Frontal cortex (tissue), 4 donors: ENCODE measurements at places on chromosomes 13 and 19.

- no peak for DNase-seq
Observed at GRCh38 chr13:84393981-84394625, 511.8 kb upstream of the SLITRK1 start.

DNA sequence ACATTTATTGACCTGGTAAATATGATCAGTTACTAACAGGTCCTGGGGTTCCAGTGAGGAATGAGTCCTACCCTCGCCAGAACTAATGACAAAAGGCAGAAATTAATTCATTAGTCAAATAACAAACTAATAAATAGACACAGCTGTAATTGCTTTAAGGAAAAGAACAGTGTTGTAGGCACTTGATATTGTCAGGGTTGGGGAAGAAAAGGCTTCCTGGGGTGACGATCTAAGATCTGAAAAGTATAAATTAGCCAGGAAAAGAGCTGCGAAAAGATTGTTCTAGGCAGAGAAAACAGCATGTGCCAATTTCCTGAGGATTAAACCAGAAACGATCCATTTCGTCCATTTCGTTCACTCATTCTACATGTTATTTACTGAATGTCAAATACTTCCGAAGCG, 670 bp upstream of the CHAF1A start:
- DNase-seq: no peak

- DNase-seq: no peak
Observed at GRCh38 chr19:5271145-5271544, 69.5 kb downstream of the PTPRS start.

- DNase-seq: no peak
Observed at GRCh38 chr19:18423258-18424020, 4.2 kb downstream of the SSBP4 start.

DNA sequence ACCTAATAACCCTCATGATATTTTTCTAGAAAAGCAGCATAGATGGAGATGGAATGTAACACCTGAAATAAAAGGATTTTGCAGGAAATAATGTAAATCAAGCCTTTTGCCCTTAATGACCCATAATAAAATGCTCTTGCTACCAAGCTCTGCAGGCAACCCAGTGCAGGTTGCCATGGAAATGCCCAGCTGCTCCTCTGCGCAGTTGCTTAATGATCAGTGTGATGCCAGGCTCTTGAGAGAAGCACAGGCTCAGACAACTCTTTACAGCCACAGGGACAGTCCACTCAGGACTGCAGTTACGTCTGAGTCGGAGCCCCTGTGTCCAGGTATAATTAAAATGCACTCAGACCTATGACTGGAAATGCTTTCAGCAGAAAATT, 165.5 kb downstream of the LACC1 start:
- DNase-seq: no peak

- peak; percentile 31 for DNase-seq
Observed at GRCh38 chr13:44576351-44577235, 463 bp upstream of the TSC22D1 start.

DNA sequence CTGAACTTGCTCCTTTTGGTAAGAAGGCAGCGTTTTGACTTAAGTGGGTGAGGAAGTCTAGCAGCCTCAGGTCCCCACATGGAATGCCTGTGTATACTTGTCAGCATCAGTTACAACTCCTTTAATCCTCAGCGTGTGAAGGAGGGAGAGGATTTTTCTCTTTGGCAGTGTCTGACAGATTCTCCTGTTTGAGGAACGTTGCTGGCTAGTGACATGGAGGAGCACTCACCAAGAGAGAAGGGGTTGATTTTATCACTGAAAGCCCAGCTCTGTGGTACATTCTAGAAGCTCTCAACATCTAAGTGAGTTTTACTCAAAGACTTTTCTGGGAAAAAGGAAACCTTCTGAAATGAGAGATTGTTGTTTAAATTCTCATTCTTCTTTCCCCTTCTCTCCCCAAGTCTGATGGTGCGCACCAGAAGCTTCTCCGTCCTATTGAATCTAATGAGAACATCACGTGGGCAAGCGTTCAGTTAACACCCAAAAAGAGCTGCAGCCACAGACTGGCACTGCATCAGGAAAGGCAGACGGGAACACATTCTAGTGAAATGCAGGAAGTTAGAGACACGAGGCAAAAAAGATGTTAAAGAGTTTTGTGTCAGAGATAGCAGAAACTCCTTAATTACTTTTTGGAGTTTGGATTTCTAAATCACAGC, 58.2 kb downstream of the GJA3 start:
- no peak for DNase-seq

GRCh38 chr13:76038920-76039716, 403.0 kb downstream of the LMO7 start:
- no peak for DNase-seq

DNA sequence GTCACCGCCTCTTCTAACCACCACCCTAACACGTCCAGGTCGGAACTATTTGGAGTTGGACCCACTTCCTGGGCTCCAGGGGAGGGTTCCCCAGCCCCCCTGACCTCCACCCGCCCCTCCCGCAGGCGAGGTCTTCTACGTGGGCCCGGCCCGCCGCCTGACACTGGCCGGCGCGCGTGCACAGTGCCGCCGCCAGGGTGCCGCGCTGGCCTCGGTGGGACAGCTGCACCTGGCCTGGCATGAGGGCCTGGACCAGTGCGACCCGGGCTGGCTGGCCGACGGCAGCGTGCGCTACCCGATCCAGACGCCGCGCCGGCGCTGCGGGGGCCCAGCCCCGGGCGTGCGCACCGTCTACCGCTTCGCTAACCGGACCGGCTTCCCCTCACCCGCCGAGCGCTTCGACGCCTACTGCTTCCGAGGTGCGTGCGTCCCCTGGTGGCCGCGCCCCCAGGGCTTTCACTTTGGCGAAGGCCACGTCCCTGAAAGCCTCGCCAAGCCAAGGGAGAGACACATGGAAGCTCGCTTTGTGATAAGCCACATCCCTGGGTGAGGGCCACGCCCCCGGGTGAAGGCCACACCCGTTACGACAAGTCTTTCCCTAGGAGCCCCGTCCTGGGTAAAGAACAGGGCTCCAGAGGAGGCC, 13.2 kb downstream of the NCAN start:
- DNase-seq: no peak

GRCh38 chr19:1220477-1220930, 14.9 kb downstream of the STK11 start:
- DNase-seq: no peak

GRCh38 chr19:3359015-3359918, 7.1 kb upstream of the NFIC start:
- peak; percentile 97 for DNase-seq

DNA sequence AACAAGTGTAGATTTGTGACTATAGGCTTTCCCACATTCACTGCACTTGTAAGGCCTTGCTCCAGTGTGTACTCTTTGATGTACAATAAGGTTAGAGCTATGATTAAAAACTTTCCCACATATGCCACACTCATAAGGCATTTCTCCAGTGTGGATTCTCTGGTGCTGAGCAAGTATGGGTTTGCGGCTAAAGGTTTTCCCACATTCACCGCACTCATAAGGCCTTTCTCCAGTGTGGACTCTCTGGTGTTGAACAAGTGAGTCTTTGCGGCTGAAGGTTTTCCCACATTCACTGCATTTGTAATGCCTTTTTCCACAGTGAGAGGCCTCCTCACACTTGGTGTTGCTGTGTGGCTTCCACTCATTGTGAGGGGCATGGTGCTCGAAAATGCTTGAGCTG, 3.7 kb downstream of the ZNF772 start:
- no peak for DNase-seq

GRCh38 chr19:392375-392970, 16.5 kb downstream of the C2CD4C start:
- no peak for DNase-seq

DNA sequence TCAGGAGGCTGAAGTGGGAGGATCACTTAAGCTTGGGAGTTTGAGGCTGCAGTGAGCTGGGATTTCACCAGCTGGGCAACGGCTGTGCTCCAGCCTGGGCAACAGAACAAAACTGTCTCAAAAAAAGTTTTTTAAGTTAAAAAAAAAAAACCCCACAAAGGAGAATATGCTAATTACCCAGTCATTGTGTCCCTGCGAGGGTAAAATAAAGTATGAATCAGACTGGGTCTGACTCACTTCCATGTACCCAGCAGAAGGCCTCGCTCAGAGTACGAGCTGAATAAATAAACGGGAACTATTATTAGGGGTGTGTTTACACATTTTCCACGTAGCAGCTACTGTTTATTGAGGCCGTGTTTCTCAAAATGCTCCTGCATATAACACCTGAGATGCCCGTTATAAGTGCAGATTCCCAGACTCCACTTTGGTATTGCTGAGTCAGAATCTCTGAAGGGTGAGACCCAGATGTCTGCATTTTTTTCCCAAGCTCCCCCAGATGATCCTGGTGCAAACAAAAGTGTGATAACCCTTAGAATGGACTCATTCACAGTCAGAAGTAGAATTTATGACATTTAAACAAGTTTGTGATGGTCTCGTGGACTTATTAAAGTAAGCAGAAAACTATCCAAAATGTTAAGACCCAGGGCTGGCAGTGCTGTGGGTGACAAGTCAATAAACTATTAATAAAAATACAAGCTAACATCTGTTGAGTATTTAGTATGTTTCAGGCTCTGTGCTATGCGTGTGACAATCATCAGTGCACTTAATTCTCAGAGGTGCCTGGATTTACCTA, 28.2 kb downstream of the KCNC3 start:
- no peak for DNase-seq

- no peak for DNase-seq
Observed at GRCh38 chr13:65540175-65540574, 1690.0 kb downstream of the PCDH9 start.

DNA sequence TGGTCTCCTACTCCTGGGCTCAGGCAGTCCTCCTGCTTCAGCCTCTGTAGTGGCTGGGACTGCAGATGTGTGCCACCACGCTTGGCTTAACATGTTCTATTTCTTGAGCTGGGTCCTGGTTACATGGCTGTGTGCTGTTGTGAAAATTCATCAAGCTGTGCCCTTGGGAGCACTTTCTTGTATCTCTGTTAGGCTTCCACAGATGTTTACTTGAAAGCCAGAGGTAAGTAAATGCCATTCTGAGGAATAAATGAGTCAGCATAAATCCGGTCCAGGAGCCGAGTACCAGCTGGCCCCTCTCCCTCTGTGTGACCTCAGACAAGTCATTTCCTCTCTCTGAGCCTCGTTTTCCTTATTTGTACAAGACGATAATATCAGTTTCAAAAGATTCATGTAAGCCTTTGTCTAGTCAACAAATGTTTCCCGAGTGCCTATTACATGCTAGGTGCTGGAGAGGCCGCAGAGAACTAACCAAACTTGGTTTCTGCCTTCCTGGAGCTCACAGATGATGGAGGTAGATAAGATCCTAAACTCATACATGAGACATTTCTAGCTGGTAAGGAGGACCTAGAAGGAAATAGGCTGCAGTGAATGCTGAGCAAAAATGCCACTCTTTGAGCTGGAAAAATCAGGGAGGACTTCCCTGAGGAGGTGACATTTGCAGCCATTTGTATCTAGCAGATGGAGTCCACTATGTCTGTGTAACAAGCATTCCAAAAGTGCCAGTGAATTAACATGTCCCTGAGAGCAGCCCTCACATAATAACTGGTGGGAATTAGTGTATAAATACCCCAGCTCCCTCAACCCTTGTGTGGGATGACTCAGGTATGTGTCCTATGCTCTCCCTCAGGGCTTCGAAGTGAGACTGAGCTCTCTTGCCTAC, 2.7 kb upstream of the RASAL3 start:
- no peak for DNase-seq

DNA sequence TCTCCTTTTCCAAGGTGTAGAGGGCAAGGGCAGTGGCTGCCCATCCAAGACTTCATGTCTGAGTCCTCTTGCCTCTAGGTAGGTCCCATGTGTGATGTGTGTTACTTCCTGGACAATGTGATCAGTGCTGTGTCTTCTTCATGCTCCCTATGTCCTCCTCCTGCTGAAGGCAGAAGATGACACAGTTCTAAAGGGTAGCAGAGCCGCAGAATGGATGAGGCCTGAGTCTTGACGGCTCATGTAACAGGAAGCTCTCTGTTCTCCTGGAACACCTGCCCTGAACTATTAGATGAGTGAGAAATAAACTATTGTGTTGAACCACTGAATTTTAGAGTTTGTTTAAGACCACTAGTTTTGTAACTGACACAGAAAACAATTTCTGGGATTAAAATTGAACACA, 165.9 kb downstream of the NDFIP2 start:
- DNase-seq: no peak

DNA sequence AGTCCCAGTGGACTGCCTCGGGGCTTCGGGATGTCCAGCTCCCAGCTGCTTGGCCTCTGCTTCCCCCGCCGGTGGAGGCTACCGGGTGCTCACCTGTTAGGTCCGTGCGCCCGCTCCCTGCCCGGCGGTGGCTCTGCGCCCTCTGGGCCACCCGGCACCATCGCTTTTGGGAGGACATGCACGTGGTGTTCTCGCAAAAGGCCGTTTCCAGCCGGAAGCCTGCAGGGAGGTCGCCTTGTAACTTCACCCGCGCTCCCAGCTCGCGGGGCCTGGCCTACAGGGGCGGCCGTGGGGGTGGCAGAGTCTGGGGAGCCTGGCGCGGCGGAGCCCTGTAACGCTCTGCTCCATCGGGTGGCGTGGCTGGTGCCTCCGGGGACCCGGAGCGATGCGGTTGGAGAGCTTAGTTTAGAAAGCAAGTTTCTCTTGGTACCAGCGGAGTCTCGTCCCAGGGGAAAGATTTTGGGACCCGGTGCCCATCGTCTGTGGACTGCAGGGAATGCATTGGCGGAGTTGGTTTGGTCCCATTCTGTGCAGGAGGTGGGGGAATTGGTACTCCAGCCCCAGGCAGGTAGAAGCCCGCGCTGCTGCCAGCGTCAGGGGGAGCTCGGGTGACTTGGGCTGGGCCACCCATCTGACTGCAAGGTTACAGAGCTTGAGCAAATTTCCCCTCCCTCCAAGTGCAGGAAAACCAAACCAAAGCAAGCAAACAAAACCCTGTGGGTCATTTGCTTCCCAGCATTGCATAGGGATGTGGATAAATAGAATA, 673 bp downstream of the SPATA13 start:
- peak; percentile 42 for DNase-seq

GRCh38 chr13:99832347-99832746, 139.2 kb downstream of the ZIC5 start:
- DNase-seq: no peak

- no peak for DNase-seq
Observed at GRCh38 chr13:25167382-25168174, 4.5 kb downstream of the AMER2 start.

DNA sequence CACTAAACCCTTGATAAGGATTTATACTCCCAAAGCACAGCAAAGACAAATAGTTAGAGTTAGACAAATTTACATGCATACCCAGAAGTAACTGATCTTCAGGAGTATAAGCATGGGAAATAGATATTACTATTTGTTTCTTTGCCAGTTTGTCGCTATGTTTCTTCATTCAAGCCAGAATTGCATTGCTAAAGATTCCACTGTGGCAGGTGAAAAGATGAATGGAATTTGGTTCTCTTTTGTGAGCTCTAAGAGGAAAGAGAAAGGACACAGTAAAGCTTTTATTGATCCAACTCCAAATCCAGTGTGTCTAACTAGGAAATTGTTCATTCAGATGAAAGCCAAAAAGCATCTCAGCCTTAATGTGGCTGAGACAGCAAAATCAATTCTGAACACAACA, 292.3 kb upstream of the SPRY2 start:
- no peak for DNase-seq

DNA sequence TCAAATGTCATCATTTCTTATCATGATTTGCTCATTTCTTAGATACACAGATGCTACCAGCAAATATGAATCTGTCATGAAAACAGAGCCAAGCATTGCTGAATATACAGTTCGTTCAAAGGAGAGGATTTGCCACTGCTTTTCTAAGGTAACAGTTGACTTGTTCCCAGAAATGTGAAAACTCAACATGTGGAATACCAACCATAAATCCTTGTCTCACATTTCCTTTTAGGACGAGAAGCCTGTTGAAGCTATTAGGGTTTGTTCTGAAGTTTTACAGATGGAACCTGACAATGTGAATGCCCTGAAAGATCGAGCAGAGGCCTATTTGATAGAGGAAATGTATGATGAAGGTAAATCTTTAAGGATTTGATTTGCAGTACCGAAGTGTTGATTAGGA, 86.7 kb downstream of the DNAJC3 start:
- DNase-seq: no peak
